ENCODE measurements at places on chromosomes 7 and 10. TPM values are rescaled to one million over a fixed set of nuclear protein-coding genes. Genes with fewer than 3 reads are reported as not detected.

PRSS37 gene
- not detected for total RNA-seq

- no peak for DNase-seq
Observed at GRCh38 chr10:128005858-128006257, 99.0 kb downstream of the PTPRE start.

PNLIPRP2 gene
- total RNA-seq, result 0.74 TPM

RET gene
- total RNA-seq, result 2.7 TPM

DNA sequence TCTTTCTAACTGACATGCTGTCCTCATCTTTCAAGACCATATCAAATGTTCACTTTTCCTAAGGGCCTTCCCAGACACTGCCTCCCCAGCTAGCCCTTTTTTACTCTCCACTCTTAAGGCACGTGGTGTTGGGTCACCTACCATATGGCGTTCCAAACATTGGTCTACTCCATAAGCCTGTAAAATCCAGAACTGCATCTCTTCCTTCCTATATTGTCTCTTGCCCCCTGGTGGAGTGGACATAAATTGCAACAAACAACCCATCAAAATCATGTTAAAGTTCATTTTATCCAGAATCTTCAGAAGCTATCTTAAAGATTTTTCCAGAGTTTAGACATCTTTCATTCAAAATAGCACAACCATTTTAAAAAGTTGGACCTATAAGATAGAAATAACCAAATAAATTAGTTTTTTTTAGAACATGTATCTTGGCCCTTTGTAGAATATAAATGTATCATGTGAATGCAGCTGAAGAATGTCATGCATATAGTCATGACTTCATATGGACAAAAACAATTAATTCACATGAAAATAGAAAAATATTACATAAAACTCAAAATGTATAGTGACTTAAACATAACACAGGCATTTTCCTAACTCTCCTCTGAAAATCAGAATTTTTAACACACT, 180.6 kb upstream of the CHRM2 start:
- peak; percentile 40 for DNase-seq

DNA sequence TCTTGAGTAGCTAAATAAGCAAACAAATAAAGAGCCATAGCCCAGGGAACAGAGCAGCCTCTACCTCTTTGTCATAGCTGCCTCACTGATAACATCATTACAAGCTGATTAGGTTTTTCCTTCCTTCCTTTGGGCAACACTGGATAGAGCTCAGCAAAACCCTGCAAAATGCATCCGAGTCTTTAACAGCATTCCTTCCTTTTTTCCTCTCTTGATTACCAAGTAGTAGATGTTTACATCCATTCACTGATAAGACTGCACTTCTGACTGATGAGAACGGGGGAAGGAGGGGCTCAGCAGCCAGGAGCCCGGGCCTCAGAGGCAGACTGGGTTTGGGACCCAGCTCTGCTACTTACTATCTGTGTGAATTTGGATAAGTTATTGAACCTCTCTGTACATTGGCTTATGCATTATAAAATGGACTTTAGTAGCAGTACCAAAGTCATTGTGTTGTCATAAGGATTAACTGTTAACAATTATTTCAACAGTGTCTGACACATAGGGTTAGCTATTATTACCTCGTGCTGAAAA, 214.2 kb downstream of the ANK3 start:
- no peak for DNase-seq

PAPSS2 gene
- 4.0 TPM for total RNA-seq

- DNase-seq, result no peak
Observed at GRCh38 chr10:43980313-43980712, 331.6 kb upstream of the ZNF32 start.

- DNase-seq, result no peak
Observed at GRCh38 chr7:29598137-29598536, 34.5 kb downstream of the PRR15 start.

HOGA1 gene
- total RNA-seq, result 1.2 TPM

- DNase-seq, result no peak
Observed at GRCh38 chr10:129104266-129105045, 362.6 kb upstream of the MGMT start.

- peak; percentile 71 for DNase-seq
Observed at GRCh38 chr10:131943021-131943814, 38.5 kb downstream of the BNIP3 start.

SFTPA1 gene
- total RNA-seq, result not detected

DNA sequence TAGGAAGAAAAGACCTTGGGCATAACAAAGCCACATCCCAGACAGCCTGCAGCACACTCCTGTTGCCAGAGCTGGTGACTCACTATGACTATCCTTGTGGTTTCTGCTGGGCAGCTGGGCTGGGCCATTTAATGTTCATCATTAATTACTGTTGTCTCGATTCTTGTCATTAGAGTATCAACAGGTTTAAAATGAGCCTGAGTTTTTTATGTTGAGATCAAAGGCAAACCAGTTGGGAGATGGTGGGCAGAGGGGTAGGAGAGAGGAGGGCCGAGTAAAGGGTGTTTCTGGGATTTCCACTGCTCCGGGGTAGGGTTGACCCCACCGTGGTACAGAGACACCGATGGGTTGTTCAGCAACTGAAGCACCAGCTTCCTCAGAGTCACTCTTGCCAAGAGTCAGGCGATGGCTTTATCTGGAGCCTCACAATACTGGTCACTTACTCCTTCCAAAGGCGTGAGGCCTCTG, 128.7 kb upstream of the LYZL1 start:
- DNase-seq, result no peak

PI4K2A gene
- 20.3 TPM for total RNA-seq
